ENCODE measurements at places on chromosomes 11 and 22.

GRCh38 chr11:114316980-114317786, 21.0 kb downstream of the NNMT start:
- no peak for DNase-seq

DNA sequence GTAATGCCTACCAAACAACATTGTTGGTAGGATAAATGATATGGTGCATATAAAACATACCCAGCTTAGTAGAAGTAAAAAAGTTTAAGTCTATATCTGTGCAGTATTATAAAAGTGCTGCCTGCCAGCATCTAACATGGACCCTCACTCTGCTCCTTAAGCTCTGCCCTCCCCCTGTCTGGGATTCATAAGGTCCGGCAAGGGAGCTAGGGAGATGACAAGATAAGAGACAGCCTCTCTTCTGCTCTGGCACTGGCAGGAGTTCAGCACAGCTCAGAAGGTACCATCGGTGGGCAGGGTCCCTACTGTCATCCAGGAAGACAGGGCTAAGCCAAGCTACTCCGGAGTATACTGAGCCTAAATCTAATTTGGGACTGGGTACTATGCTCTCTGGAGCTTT, 42.8 kb downstream of the TRIM66 start:
- DNase-seq = no peak

DNA sequence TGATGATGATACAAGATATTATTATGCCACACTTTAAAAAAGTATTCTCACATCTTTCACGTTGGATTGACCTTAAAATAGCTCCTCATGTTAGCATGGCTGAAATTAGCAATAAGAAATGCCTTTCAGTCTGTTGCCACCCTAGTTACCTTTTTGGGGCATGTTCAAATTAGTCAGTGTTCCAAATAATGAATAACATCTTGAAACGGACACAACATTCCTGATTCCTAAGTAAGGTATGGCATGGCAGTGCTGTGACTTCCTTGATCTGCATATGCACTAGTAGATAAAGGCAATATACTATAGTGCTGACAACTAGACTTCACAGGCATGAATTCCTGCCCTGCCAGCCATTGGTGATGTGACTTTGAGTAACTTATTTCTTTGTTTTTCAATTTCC, 914.5 kb downstream of the METTL15 start:
- no peak for DNase-seq

GRCh38 chr11:62452839-62453468, 34.1 kb downstream of the SCGB1A1 start:
- DNase-seq = no peak

DNA sequence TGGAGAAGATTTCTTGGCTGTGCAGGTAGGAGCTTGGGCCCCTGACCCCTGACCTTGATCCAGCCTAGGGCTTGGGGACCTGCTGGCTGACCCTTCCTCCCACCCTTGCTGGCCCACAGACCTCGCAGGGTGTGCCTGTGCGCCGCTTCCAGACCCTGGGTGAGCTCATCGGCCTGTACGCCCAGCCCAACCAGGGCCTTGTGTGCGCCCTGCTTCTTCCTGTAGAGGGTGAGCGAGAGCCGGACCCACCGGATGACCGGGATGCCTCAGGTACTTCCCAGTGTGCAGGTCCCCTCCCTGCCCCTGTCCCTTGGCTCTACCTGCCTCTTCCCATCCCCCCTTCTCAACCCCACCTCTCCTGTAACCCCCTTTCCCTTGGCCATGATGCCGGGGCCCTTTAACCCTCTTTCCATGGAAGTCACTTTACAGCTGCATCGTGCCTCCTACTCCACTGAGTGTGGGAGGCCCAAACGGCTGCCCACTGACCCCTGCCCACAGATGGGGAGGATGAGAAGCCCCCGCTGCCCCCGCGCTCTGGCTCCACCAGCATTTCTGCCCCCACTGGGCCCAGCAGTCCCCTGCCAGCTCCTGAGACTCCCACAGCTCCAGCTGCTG, 3.8 kb downstream of the INPPL1 start:
- no peak for DNase-seq

DNA sequence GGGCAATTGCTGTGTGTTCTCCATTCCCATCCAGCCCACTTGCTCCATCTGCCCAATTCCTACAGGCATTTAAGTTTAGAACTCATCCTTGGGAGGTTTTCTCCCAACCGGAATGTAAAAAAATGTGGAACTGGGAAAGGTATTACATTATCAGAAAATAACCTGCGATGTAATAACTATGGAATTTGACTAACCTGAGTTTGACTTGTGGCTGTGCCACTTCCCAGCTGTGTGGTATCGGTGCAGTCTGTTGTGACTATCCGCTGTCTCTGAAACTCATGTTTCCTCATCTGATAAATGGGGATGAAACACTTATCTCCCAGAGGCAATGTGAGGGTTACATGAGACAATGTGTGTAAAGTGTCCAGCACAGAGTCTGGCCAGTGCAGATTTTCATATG, 77.6 kb downstream of the TENM4 start:
- DNase-seq = no peak

DNA sequence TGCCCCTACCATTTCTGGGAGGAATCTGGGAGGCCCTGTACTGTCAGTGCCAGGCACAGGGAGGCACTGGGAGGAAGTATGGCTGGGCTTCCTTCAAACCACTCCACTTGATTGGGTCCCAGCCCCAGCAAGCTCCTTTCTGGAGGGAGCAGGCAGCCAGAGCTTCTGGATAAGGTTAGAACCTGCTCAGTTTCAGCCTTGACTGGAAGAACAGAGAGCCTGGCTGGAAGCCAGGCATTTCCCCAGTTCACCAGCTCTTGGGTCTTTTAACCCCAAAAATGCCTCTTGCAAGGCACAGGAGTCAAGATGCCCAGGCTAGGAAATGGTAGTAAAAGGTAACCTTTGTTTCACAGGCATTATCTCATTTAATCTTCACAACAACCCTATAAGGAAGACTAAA, 9.0 kb upstream of the KCTD14 start:
- no peak for DNase-seq

DNA sequence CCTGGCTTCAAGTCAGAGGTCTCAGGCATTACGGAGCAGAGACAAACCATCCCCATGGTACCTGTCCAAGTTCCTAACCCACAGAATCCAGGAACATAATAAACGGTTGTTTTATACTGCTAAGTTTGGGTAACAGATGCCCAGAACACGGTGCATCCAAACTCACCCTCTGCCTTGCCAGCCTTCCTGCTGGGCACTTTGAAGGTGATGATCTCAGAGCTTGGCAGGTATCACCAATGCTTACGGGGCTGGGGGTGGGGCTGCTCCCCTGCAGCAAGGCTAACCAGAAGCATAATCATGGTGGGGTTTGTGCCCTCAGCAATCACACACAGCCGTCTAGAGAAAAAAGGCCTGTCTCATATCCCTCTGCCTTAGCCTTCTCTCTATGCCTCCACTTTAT, 27.1 kb downstream of the DKK3 start:
- no peak for DNase-seq

GRCh38 chr11:11620173-11620920, 1.5 kb downstream of the GALNT18 start:
- DNase-seq = no peak

- no peak for DNase-seq
Measured at GRCh38 chr11:125086633-125087296, 23.7 kb downstream of the SLC37A2 start.

DNA sequence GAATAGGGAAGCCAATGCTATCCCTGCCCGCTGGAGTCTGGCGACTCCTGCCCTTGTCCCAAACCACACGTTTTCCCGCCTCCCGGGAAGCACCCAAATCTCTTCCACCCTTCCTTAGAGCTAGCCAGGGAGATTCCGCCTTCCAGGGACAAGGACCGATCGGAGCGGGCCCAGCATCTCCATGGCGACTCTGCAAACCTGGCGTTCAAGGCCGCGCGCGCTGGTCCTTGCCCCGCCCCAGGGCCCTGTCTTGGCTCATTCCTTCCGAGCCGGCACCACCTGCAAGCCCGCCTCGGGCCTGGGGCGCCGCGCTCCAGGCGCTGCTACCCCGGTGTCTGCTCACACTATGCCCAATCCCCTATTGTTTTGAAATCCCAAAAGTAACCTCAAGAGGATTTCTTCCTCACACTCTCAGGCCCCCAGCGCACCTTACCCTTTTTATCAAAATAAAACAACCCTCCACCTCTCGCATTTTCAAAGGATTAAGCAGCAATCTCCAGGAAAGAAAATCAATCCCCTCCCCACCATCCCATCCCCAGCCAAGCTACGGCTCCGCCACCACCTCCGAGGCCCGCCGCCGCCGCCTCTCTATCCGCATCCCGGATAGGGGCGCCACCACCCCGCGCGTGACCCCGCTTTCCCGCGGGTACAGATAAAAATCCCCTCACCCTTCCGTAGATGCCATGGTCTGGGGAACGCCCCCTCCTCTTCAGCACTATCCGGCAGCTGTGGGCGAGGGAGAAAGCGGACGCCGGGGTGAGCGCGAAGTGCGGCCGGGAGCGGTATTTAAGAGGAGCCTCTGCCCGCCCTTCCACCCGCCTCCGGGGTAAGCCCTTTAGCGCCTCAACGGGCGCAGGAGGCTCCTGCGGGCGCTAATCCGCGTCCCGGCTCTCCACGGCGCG, 825 bp downstream of the SLC1A2 start:
- no peak for DNase-seq

- DNase-seq = no peak
Measured at GRCh38 chr11:72770799-72771198, 18.6 kb upstream of the ARAP1 start.

- DNase-seq = no peak
Measured at GRCh38 chr11:25566298-25567200, 765.4 kb upstream of the ANO3 start.

GRCh38 chr11:119624102-119624615, 104.8 kb downstream of the NECTIN1 start:
- no peak for DNase-seq

- no peak for DNase-seq
Measured at GRCh38 chr11:122032317-122032716, 83.7 kb downstream of the BLID start.

DNA sequence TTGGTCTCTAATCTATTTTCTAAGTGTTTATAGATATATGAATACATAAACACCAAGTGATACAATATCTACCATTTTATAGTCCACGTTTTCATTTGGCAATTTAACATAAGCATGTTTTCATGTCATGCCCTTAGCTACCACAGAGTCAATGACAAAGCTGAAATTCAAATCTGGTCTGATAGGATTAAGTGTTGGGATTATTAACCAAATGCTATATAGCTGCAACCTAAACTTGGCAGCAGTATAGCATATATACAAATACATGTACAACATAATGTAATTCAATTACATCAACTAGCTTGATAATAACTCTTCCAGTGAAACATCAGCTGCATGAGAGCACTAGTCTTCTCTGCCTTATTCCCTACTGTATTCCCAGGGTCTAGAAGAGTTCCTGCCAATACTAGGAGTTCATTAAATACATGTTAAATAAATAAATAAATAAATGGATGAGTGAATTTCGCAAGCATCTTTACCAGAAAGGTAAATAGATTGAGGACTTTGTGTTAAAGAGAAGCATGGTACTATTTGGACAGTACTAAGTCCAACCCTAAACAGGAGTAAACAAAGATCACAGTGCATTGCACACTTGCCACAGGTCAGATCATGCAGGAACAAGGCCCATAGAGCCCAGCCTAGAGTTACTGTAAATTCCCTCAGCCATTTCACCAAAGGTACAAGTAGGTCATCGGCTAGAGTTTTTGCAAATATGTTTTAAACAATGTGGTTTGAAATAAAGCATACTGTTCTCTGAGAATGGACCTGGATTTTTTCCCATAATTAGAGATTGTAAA, 12.8 kb downstream of the SAA4 start:
- no peak for DNase-seq

GRCh38 chr22:11626422-11626773, 3901.6 kb upstream of the OR11H1 start:
- no peak for DNase-seq

- no peak for DNase-seq
Measured at GRCh38 chr11:16078936-16079335, 277.4 kb downstream of the SOX6 start.

GRCh38 chr11:33900159-33900840, 8.4 kb upstream of the LMO2 start:
- DNase-seq = no peak

GRCh38 chr22:49101225-49101624, 726.4 kb downstream of the BRD1 start:
- DNase-seq = no peak

DNA sequence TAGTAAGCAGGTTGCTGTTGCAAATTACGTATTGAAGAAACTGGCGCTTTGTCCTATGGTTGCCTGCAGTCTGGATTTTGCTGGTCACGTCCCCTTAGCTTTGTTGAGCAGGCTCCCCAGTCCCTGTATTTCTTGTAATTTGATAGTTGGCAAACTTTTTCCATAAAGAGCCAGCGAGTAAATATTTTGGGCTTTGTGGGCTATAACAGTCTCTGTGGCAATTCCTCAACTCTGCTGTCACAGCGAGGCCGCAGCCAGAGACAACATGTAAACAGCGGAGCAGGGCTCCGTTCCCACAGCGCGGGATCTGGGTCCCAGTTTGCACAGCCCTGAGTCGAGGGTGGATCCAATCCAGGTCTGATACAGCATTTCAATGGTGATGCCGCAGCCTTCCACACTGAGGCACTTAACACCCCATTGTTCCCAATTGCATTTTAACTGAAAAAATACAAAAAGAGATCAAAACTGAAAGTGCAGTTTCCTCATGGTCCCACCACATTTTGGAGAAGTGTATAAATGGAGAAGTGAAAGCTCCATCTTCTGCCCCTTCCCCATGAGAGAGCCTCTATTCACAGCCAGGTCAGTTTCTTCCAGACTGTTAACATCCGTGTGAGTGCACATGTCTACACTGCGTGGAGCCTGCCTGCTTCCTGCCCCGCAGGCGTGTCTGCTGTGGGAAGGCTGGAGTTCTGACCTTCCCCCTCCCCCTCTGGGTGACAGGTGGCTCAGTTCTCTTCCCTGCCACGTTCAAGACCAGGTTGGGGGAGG, 89.1 kb downstream of the RPS6KA4 start:
- no peak for DNase-seq

- DNase-seq = no peak
Measured at GRCh38 chr11:116842909-116843308, 5.5 kb upstream of the APOA1 start.

DNA sequence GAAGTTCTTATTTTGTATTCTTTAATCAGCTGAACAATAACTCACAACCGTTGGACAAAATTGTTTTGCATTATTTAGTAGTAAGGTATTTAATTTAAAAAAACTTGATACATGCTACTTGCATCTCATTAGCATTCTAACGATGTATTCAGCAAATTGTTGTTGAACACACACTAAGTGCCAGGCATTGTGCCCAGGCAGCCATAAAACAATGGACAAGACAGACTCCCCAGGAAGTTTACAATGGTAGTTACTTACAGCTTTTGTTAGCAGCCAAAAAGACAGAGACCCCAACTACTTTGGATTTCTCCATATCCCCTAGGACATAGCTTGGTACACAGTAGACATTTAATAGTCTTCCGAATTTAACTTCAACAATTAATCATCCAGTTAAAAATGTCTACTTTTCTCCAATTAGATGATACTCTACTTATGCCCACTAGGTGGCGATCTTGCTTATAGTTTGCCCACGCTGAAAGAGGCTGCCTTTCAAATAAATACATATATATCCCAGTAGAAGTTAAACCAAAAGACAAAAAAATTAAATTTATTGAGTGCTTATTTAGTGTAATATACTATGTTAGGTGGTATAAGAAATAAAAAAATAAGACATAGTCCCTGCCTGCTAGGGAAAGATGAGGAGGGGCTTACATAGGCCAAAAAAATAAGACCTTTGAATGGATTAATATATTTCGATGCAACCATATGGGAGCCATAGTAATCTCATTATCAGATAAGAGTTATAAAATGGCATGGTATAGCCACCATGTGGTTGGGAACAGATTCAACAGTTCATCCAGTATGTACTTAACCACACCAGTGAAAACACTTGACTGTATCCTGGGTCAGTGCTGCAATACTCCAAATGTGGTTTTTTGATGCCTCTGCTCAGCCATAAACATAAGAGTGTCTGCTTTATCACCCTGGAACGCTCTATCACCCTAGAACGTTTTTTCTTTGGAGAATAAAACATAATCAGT, 2.0 kb upstream of the FJX1 start:
- DNase-seq = no peak
